IMR-90 (cell line): ENCODE measurements at places on chromosomes 2 and 18. TPM values are rescaled to one million over a fixed set of nuclear protein-coding genes. Genes with fewer than 3 reads are reported as not detected.

The ASTL gene
- total RNA-seq = not detected in 2 replicates

The CDH7 gene
- not detected in 2 replicates for total RNA-seq

The STRN gene
- total RNA-seq = 16.4 and 23.3 TPM in 2 replicates

The PAX3 gene
- not detected in 2 replicates for total RNA-seq

The IL18R1 gene
- total RNA-seq = 0.18 and 0.28 TPM in 2 replicates

The EDAR gene
- total RNA-seq = not detected in 2 replicates

The RBM44 gene
- 0.18 and 0.28 TPM in 2 replicates for total RNA-seq

The GPR45 gene
- not detected in 2 replicates for total RNA-seq

The MAL gene
- total RNA-seq = not detected in 2 replicates

The POTEJ gene
- total RNA-seq = not detected in 2 replicates

The SERPINB7 gene
- total RNA-seq = 100 and 120 TPM in 2 replicates

The XDH gene
- 0.83 and 1.1 TPM in 2 replicates for total RNA-seq

The TMEM198 gene
- total RNA-seq = under 0.01 and 0.18 TPM in 2 replicates
